Activated CD8-positive, alpha-beta memory T cell treated with anti-CD3 and anti-CD28 coated beads for 4 hours (primary cell): ENCODE measurements at places on chromosomes 7 and 10.

DNA sequence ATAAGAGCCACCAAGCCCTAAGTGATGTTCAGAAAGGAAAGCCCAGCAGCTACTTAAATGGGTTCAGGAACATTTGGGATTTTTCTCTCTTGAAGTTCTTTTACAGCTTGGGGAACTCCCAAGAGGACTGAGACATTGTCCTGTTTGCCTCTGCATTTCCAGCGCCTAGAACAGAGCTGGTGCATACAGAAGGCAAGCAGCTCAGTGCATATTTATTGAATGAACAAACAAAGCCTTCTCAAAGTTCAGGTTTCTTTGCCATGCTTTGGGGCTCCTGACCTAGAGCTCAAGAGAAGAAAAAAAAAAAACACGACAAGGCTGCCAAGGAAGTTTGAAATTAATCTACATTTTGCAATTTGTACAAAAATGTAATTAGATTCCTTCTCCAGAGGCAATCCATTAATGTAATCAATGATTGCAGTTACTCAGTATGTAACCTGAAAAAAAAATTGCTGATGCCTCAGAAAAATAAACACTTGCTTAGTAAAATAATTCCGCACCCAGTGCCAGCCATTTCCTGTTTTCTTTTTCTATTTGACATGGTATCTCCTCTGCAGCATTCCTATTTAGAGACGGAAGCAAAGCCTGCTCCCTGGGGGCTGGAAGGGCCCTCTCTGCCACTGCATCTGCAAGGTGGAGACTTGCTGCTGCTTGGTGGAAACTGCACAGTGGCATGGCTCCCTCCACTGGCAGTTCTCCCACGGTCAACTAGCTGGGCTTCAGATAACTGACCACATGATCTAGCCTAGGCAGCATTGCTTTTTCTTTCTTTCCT lies 157.3 kb downstream of the TMEM178B start:
- DNase-seq = no peak

DNA sequence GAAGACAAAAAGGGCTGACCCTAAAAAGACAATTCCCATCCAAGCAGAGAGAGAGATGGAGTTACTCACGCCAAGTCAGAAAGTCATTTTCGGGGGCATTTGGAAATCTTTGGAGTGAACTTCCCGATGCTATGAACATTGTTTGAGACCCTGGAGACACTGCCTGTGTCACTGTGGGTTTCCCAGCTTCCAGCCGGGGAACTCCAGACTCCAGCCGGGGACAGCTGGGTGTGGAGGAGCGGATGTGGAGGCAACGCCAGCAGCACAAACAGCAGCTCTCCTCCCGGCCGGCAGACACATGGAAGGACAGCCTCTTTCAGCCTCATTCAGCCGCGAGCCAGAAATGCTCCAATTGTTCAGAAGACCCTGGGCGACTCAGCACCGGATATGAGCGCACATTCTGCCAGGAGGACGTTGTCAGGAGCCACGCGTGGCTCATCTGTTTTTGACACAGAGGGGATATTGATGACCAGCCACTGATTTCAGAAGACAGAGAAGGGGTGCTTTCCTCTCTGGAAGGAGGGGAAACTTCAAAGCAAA lies 97.6 kb downstream of the PRPF18 start:
- DNase-seq = no peak

DNA sequence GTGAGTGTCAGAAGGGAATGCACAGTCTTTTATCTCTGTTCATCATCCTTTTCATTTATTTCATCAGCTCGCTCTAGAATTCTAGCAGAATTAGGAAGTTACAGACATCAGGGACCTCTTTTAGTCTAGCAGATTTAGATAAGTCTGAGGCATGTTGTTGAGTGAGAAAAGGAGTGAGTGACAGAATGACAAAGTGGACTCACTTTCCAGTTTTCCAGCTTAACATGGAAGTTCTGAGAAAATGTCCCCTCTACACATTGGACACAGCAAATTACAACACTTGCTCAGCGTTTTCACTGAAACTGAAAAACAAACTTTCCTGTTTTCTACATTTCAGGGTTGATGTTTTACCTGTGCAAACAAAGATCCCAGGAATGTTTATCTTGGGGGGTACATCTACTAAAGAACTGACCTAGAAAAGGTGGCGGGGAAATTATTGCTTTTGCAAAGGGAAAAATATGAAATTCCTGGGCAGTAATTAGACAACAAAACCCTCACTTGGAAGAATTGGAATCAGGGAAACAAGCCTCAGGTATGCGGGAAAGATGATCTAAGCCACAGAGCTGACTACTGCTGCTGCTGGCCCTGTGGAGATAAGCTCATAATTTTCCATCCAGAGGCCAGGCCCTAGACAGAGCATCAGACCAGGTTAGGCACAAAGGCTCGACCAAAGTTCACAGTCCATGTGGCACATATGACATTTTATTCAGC lies 14.6 kb upstream of the CYP3A5 start:
- no peak for DNase-seq

DNA sequence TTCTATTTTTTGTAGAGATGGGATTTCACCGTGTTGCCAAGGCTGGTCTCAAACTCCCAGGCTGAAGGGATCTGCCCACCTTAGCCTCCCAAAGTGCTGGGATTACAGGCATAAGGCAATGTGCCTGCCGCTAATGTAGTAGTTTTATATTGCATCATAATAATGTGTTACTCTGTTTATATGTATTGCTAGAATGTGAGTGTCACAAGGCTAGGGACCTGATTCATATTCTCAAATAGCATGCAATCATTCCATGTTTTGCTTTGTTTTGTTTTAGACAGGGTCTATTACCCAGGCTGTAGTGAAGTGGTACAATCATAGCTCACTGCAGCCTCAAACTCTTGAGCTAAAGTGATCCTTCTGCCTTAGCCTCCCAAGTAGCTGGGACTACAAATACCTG lies 13.5 kb downstream of the CCL26 start:
- no peak for DNase-seq

DNA sequence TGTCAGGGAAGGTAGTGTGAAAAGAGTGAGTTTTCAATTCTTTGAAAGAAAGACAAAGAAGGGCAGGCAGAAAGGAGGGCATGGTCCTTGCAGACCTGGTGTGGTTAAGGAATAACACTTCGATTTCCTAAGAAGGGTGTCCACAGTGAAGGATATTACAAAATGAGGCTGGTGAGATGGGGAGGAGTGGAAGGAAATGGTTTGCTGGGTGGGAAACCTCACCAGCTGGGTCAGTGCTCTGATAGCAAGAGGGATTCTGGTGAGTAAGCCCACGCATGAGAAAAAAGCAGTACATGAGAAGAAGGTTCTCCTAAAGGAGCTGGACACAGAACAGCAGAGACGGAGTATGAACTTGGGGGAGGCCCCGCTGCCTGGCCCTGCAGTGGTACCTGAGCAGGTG lies 230.6 kb upstream of the PLXNA4 start:
- DNase-seq = no peak

GRCh38 chr10:65660006-65660405 lies 1265.8 kb upstream of the LRRTM3 start:
- no peak for DNase-seq

GRCh38 chr7:142636751-142637150 lies 112.5 kb upstream of the PRSS1 start:
- DNase-seq = no peak

GRCh38 chr10:79248341-79249185 lies 98.7 kb upstream of the PPIF start:
- DNase-seq = no peak

GRCh38 chr10:100333661-100334440 lies 3.8 kb upstream of the PKD2L1 start:
- no peak for DNase-seq

DNA sequence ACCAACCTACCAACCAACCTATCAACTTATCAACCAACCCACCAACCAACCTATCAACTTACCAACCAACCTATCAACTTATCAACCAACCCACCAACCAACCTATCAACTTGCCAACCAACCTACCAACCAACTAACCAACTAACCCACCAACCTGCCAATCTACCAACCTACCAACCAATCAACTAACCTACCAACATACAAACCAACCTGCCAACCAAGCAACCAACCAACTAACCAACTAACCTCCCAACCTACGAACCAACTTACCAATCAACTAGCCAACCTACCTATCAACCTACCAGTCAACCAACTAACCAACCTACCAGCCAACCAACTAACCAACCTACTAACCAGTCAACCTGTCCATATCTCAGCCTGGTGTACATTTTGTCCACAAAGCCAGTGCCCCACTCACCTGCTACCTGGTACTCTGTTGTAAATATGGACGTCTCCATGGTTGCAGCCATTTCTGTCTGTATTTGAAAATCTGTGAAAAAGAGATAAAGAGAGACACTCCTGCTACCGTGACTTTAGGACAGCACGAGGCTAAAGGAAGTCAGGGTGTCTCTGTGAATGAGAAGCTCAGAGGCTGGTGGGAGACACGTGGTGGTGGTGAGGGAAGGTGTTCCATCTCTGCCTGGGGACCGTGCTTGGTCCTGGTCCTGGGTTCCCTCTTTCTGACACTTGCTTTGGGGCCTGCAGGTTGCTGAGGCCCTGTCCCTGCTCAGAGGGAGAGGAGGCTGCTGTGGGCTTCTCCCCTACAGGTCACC lies 41.9 kb upstream of the IL15RA start:
- DNase-seq = no peak

GRCh38 chr7:154627646-154628290 lies 375.2 kb downstream of the PAXIP1 start:
- no peak for DNase-seq
